ENCODE measurements at places on chromosomes 2 and 18.

GRCh38 chr2:9782197-9782719 is 61.0 kb upstream of the TAF1B start:
- peak; percentile 42 for DNase-seq

- no peak for DNase-seq
Measured at GRCh38 chr2:232876978-232877441, 6.9 kb downstream of the SNORC start.

DNA sequence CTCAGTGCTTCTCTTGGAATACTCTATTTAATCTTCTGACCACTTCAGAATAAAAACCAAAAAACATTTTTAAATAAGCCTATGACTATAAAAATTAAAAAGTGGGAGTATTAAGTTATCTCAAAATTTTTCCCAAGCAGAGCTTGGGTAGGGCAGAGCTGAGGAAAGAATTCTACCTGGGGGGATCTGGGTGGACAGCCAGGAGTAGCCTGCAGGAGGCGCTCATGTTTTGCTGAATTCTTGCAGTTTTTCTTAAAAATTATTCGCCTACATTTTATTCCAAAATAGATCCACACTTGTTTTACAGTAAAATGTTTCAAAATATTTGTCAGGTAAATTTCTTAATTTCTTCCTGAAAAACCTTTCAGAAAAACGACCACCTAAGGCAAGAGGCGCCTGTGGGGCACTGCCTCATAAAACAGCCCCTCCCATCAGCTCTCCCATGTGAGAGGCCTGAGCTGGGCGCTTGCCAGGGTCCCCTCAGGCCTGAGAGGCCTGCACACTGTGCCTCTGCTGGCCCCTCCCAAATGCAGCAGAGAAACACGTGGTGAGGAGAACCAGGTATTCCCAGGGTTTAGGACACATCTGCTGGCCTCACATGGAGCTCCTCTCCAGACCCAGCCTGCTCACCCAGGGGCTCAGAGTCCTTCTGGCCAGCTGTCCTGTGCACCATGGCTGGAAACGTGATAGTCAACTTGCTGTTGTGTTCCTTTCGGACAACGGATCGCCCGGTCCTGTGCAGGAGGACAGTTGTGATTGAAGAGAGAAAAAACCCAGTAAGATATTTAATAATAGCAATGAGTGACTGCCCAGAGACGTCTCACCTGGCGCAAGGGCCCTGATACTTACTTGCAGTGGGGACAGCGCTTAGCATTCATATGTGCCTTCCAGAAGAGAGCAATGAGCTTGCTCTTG is 17.5 kb downstream of the POLR1A start:
- DNase-seq = no peak

GRCh38 chr2:72211777-72212485 is 64.3 kb upstream of the CYP26B1 start:
- DNase-seq = no peak

GRCh38 chr2:235043762-235044500 is 92.1 kb downstream of the SH3BP4 start:
- no peak for DNase-seq

DNA sequence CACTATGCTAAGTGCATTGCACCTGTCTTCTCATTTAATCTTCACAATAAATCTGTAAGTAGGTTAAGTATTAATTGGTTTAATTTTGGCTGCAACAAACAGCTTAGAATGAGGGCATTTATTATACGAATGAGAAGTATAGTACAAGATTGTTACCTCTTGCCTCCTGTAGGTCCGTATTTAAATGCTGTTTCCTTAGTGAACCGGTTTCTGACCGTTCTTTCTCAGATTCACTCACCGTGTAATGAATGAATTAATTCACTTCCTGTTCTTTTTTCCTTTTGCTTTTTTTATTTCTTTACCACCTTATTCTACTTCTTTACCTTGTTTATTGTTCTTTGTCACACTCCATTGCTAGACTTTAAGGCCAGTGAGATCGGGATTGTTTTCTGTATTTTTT is 153.8 kb upstream of the RASGRP3 start:
- no peak for DNase-seq

DNA sequence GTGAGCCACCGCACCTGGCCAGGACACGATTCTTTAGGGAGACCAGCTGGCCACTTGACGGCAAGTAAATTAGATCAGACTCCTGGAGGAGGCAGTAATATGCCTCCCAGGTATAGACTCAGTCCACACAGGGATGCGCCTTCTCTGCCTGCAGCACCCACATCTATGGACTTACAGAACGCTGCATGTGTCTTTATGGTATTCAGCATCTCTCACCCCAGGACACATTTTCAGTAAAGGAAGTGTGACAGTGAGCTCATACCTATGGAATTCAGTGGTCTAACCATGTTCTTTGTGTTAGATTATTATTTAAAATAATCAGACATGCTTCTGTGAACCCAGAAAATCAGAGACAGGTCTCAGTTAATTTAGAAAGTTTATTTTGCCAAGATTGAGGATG is 5.9 kb upstream of the NARS1 start:
- no peak for DNase-seq

DNA sequence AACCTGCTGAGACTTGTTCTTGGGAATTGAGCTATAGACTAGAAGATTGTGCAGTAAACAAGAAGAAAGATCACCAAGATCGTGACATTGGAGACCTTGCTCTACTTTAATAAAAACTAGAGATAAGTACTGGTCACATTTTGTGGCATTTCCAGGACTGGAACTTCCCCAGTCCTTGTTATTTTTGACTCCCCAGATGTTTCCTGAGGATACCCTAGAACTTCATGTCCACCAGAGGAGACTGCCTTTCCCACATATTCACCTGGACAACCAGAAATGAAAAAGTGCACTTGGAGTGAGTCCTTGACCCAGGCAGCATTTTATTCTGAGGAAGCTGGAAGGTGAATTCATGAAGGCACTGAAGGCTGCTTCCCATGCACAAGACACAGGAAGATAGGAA is 5.7 kb downstream of the CD207 start:
- DNase-seq = no peak

GRCh38 chr2:61619561-61619960 is 81.4 kb upstream of the XPO1 start:
- DNase-seq = no peak

Data from effector memory CD8-positive, alpha-beta T cell (primary cell).